Smooth muscle cell of bladder (primary cell): ENCODE measurements at places on chromosomes 5 and 9. TPM values are rescaled to one million over a fixed set of nuclear protein-coding genes. Genes with fewer than 3 reads are reported as not detected.

Gene HSPA5
- 191 and 214 TPM in 2 replicates for total RNA-seq

Gene ZFP2
- 0.83 and 1.00 TPM in 2 replicates for total RNA-seq

Gene CATSPER3
- 0.09 and 0.14 TPM in 2 replicates for total RNA-seq

Gene SLCO6A1
- not detected in 2 replicates for total RNA-seq

Gene LRRC19
- total RNA-seq: not detected in 2 replicates

Gene LCNL1
- 0.57 and 3.4 TPM in 2 replicates for total RNA-seq

Gene CCNO
- total RNA-seq: not detected in 2 replicates

Gene PCDHB1
- not detected in 2 replicates for total RNA-seq

Gene NFX1
- total RNA-seq: 22.0 and 23.3 TPM in 2 replicates

Gene ZNF483
- 1.00 and 2.2 TPM in 2 replicates for total RNA-seq

Gene LMNB1
- total RNA-seq: 5.7 and 7.4 TPM in 2 replicates

Gene KIF12
- not detected in 2 replicates for total RNA-seq

Gene SLC34A1
- not detected in 2 replicates for total RNA-seq

Gene CDC20B
- under 0.01 TPM in 1 of 2 replicates, not detected in the other for total RNA-seq

Gene GLRA1
- not detected in 2 replicates for total RNA-seq

Gene PPP2R2B
- under 0.01 and 0.37 TPM in 2 replicates for total RNA-seq
